ENCODE measurements at places on chromosomes 2 and 18. TPM values are rescaled to one million over a fixed set of nuclear protein-coding genes. Genes with fewer than 3 reads are reported as not detected.

The CNTNAP5 gene
- 7.2 TPM for total RNA-seq

The SLC66A3 gene
- 1.3 TPM for total RNA-seq

The FSIP2 gene
- 13.0 TPM for total RNA-seq

The LOXHD1 gene
- total RNA-seq, result 0.06 TPM

The CNGA3 gene
- total RNA-seq, result 3.9 TPM

The TSPYL6 gene
- total RNA-seq, result 0.90 TPM

The IL1RL2 gene
- 0.58 TPM for total RNA-seq

The TTR gene
- total RNA-seq, result not detected

The AOX1 gene
- 0.16 TPM for total RNA-seq

The SLC11A1 gene
- total RNA-seq, result 2.1 TPM

- no peak for ATAC-seq
These were observed 18.5 kb downstream of the ZBTB7C start for GRCh38 chr18:48390641-48391040.

GRCh38 chr2:241885946-241886643 lies 16.6 kb downstream of the RTP5 start:
- ATAC-seq, result no peak

DNA sequence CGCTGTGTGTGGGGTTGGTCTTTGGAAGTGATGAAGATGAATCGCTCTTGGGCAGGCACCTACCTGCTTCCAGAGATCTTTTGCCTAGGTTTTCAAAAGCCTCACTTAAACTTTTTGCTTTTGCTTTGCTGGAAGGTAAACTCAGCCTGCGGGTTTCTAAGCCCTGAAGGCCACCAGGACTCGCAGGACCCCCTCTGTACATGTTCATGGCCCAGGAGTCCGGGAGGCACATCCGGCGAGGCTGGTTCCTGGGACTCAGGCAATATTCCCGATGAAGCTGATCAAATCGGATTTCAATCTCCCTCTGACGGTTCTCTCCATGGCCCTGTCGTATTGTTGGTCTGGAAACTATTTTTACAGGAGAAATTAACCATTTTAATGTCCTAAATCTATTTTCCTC lies 13.2 kb downstream of the HJURP start:
- no peak for ATAC-seq

- ATAC-seq, result no peak
These were observed 11.7 kb upstream of the CCDC74B start for GRCh38 chr2:130156624-130157004.

GRCh38 chr2:119760237-119760955 lies 674 bp downstream of the PTPN4 start:
- no peak for ATAC-seq

DNA sequence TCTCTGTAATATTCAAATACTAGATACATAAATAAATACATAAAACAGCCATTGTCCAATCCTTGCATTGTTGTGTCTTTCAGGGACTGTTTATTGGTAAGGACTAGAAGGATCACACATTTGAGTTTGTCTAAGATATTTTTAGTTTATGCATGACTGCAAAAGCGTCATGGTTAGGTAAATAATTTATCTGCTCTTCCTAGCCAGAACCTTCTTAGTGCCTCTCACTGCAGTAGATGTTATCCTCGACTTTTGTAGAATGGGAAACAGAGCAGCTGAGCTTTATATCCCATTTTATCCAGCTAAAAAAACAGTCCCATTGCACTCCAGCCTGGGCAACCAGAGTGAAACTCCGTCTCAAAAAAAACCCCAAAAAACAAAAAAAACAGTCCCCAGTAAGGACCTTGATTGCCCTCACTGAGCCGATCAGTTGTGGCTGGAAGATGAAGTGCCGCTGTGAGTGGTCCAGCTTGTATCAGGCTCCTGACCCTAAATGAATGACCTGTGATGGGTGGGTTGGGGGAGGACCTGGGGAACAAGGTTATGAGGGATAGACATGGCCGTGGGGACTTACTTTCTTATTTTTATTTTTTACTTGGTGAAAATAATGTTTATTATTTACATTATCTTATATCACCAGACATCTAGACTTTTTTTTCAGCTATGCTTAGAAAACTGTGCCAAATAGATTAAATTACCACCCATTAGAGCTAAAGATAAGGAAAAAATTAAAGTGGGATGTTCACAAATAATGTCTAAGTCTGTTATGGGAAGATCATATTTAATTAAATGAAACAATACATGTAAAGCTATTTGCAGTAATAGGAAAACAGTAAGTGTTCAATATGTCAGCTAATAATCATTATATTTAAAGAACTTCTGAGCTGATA lies 10.9 kb upstream of the ADAM23 start:
- no peak for ATAC-seq

GRCh38 chr2:231063347-231063746 lies 6.7 kb downstream of the PSMD1 start:
- ATAC-seq, result no peak

DNA sequence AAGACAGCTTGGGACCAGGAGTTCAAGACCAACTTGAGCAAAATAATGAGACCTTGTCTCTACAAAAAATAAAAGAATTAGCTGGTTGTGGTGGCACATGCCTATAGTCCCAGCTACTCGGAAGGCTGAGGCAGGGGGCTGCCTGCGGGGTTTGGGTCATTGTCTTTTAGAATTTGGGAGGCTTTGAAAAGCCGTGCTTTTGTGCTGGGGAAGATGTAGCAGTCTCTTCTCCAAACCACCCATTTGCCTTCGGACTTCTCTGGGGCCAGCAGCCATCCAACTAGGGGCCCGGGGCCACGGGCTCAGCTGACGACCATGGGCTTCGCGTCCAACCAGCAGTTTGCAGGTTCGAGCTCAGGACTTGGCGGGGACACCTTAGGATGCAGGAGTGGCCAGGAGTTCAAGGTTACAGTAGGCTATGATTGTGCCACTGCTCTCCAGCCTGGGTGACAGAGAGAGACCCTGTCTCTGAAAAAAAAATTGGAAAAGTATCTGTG lies 6.3 kb downstream of the PJVK start:
- no peak for ATAC-seq

- no peak for ATAC-seq
These were observed 1.9 kb downstream of the IFIH1 start for GRCh38 chr2:162316590-162316989.

- peak; percentile 90 for ATAC-seq
These were observed 183.4 kb downstream of the MYO3B start for GRCh38 chr2:170361090-170361936.

DNA sequence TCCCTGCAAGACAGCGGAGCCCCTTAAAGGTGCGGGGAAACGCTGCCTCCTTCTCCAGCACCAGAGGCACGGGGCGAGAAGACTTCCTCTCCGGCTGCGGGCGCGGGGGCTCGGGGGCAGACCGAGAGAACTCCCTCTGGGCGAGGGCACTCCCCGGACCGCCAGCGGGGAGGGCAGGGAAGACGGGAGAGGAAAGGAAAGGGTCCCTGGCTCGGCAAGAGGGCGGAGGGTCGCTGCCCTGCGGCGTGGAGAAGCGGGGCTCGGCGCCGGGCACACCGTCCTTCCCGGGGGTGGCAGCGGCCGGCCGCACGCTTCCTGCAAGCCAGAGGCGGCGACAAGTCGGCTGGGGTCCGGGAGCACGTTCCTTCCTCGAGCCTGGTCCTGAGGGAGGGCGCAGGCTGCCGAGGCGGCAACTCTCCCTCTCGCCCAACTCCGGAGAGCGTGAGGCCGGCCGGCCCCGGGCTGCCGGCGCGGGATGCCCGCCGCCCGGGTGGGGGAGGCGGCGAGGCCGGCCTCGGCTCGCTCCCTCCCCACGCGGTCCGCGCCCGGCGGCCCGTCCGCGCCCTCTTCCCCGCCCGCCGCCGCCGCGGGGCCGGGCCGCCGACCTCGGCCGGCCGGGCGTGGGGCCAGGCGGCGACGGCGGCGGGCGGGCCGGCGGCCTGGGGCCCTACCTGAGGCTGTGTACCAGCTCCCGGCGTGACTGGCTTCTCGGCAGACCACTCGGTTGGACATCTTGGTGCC lies 1.1 kb downstream of the MEMO1 start:
- peak; percentile 42 for ATAC-seq
